ENCODE measurements at places on chromosomes 13 and 19.
A peak's percentile ranks its signal among the peaks of the same experiment; 100 is the strongest.

DNA sequence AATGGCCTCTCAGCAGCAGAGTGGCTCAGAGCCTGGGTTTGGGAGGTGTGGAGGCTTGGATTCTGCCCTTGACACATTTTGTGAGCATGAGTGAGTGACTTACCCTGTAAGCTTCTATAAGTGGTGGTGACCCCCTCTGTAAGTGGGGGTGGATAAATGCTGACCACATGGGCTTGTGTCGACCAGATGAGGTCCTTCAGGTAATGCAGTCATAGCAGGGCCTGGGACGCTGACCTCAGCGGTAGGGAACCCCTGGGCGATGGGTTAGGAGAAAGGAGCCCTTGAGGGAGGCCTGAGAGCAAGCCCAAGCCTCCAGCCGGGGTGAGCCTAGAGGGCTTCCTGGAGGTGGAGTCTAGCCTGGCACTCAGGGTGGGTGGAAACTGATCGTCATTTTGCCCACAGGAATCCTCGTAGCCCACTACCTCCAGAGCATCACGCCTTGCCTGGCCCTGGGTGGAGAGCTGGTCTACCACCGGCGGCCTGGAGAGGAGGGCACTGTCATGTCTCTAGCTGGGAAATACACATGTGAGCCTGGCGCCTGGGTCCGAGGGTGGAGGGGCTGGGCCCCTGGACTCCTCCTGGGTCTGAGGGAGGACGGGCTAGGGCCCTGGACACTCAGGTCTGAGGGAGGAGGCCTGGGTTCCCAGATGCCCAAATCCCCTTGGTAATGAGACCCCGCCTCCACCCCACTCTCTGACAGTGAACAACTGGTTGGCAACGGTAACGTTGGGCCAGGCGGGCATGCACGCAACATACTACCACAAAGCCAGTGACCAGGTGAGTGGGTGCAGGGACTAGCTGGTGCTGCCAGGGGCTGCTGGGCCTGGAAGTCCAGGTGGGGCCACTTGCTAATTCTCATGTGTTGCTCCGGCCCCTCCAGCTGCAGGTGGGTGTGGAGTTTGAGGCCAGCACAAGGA, 5.0 kb upstream of the APOE start:
- no peak for DNase-seq

DNA sequence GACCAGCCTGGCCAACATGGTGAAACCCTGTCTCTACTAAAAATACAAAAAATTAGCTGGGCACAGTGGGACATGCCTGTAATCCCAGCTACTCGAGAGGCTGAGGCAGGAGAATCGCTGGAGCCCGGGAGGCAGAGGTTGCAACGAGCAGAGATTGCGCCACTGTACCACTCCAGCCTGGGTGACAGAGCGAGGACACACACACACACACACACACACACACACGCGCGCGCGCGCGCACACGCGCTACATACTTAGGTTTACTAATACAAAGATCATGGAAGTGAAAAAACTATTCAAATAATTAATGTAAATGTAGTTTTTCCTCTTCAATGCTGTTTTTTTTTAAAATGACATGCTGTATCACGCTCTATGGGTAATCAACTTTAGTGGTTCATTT, 58.5 kb upstream of the ZDHHC20 start:
- DNase-seq: no peak

- no peak for DNase-seq
Measured at GRCh38 chr19:21308773-21309172, 20.4 kb downstream of the ZNF708 start.

DNA sequence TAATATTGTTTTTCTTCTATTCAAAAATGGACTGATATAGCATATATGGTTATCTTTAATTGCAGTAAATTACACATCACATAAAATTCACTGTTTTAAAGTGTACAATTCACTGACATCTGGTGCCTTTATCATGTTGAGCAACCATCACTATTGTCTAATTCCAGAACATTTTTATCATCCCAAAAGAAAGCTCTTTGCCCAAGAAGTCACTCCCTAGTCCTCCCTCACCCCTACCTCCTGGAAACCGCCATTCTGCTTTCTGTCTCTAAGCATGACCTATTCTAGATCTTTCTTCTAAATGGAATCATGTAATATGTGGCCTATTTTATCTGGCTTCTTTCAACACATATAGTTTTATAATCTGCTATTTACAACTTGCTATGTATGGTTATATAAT, 525.6 kb downstream of the DCT start:
- DNase-seq: no peak

DNA sequence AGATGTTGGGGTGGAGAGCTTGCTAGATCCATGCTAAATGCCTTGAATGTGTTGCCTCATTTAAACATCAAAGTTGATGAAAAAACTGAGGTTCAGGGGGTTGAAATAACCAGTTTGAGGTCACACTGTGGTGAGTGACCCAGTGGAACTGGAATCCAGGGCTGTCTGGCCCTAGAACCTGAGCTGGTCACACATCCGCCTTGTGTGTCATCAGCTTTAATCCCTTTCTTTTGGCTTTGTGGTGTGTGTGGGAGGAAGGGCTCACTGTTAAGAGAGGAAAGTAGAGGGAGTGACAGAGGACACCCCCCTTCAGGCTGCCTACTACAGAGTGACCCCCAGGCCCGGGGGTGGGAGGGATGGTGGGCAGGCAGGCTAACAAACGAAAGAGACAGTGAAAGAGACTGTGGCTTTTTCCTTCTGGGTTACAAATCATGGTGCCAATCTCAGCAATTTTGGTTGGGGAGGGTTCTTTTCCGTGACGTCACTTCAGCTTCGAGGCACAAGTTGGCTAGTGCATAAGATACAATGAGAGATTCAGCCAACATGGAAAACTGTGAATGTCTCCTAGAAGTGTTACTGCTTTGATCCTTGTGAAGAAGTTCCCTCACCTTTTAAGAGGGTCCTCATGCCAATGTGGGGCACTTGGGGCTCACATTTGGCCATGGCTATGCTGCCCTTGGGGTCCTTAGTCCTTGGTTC, 164.9 kb downstream of the DLEU7 start:
- no peak for DNase-seq

DNA sequence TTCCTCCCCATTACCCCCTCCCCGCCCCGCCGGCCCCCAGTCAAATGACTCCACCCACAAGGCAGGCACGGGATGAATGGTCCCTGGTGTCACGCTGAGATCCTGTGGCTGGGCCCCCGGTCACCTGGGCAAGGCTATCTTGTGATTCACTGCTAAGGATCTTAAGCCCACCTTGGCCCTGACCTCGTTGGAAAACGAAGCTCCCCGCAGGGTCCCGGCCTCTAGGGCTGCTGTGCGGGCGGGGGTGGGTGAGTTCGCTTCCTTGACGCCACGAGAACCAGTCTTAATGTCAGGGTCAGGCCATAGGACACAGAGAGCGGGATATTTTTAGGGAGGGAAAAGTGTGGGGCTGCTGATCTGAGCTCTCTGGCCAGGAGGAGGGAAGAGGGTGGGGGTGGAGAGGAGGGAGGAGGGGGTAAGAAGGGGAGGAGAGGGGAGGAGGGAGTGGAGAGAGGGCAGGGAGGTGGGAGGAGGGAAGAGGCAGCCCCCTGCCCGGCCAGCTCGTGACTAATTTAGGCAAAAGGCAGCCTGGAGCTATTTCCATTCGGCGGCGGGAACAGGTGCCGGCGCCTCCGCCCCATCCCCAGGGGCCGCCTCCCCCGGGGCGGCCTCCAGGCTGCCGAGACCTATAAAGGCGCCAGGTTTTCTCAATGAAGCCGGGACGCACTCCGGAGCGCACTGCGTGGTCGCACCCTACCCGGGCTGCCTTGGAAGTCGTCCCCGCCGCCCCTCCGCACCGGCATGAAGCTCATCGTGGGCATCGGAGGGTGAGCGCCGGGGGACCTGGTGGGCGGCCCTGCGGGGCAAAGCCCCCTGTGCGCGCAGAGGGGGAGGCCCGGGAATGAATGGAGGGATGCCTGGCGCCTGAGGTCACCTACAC, at the start of gene NMRK2:
Gene NMRK2 (plus strand): TSS at position 139 of the 880 bp plus-strand sequence. CDS start 603 bp downstream, at position 742.
- peak; percentile 45 for DNase-seq

GRCh38 chr19:45677351-45678230, 9.6 kb downstream of the GIPR start:
- peak; percentile 93 for DNase-seq

Data from GM20000 (cell line).